Ammon's horn (tissue), 1 donor: ENCODE measurements at places on chromosomes 12 and 14.
A peak's percentile ranks its signal among the peaks of the same experiment; 100 is the strongest.

DNA sequence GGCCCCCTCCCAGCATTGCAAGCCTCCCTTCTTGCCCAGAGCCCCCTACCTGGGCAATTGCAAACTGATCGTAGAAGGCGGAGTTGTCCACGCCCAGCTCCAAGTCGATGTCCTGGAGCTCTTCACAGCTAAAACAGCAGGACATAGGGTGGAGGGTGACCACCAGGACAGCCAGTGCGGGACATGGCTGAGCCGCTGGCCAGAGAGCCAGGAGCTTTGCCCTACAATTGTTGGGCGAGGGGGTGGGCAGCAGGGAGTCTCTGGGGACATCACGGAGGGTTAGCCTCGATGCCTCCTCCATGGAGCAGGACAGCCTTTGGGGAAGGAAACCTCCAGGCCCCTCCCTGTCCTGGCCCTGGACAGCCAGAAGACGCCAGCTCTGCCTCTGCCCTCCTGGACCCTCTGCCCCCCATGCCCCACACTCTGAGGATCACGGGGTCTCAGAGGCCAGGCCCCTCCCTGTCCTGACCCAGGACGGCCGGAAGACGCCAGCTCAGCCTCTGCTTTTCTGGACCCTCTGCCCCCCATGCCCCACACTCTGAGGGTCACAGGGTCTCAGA, 9.4 kb downstream of the TMEM179 start:
- no peak for DNase-seq

DNA sequence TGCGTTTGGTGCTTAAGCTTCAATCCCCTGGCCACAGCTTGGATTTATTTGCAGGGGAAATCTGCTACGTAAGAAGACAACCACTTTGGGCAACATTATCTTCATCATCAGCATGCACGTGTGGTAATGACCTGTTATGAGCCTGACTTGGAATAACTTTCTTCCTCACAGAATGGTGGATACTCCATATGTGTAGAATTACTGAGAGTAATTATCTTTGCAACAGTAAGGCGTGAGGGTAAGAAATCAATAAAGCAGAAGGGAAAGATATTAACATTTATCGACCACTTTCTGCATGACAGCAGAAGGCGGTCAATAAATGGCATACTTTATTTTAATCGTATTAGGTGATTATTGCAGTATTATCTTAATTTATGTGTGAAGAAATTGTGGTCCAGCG, 152.7 kb downstream of the RGS6 start:
- no peak for DNase-seq

- DNase-seq: peak; percentile 60
Measured at GRCh38 chr12:3604748-3605586, 114.0 kb downstream of the PRMT8 start.

GRCh38 chr12:43009846-43010240, 420.3 kb upstream of the PRICKLE1 start:
- DNase-seq: no peak

- DNase-seq: no peak
Measured at GRCh38 chr14:88765130-88765529, 27.6 kb downstream of the EML5 start.

DNA sequence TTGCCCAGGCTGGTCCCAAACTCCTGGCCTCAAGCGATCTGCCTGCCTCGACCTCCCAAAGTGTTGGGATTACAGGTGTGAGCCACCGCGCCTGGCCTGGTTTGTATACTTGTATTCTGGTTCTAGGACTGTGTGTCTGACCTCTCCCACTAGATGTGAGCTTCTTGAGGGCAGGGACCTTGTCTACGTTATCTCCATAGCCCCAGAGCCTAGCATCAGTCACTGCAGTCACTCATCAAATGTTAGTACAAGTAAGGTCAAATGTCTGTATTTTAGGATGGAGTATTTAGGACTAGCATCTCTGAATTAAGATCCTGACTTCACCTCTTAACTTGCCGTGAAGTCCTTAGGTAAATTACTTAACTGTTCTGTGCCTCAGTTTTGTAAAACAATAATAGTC, 2.9 kb downstream of the RILPL2 start:
- no peak for DNase-seq

- no peak for DNase-seq
Measured at GRCh38 chr14:91048676-91049075, 11.8 kb downstream of the RPS6KA5 start.

GRCh38 chr14:37869633-37870032, 274.2 kb downstream of the TTC6 start:
- DNase-seq: no peak

- no peak for DNase-seq
Measured at GRCh38 chr12:128578045-128578444, 245.7 kb downstream of the SLC15A4 start.

DNA sequence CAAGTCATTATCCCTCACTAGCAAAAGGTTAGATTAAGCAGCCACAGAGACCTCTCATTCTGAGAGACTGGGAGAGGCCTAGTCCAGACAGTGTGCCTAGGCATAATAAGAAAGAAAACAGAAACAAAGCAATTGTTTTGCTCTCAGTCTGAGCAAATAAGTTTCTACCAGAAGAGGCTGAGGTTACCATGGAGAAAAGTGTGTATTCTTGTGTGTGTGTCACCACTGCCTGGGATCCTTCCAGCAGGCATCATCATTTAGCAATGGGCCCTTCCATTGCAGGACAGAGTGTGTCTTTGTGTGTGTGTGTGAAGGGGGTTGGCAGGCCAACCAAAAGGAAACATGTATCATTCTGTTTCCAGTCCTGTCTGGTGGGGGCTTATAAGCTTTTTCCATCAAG, 3.7 kb downstream of the EFS start:
- peak; percentile 68 for DNase-seq

DNA sequence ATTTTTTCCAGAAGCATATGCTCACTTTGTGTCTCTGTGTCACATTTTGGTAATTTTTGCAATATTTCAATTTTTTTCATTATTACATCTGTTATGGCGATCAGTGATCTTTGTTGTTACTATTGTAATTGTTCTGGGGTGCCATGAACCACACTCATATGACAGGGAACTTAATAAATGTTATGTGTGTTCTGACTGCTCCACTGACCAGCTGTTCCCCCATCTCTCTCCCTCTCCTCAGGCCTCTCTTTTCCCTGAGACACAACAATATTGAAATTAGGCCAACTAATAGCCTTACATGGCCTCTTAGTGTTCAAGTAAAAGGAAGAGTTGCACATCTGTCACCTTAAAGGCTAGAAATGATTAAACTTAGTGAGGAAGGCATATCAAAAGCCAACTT, 46.0 kb downstream of the SCN8A start:
- no peak for DNase-seq

DNA sequence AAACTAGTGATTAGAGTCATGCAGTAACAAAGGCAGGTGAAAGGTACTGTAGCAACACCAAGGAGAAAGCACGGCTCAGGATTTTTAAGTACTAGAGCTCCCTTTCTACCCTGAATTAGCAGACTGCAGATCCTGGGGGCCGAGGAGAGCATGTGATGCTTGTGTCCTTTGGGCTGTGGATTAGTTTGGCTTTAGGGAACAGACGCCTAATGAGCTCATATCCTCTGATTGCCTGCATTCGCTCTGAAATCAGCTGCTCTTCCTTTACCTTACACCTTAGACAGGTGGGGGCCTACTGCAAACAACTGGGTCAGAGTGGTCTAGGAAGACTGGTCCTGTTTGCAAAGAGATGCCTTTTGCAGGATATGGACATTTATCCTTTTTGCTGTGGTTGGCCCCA, 2.2 kb downstream of the PIP4K2C start:
- DNase-seq: no peak

GRCh38 chr12:108666401-108666881, 32.7 kb upstream of the SELPLG start:
- peak; percentile 61 for DNase-seq

DNA sequence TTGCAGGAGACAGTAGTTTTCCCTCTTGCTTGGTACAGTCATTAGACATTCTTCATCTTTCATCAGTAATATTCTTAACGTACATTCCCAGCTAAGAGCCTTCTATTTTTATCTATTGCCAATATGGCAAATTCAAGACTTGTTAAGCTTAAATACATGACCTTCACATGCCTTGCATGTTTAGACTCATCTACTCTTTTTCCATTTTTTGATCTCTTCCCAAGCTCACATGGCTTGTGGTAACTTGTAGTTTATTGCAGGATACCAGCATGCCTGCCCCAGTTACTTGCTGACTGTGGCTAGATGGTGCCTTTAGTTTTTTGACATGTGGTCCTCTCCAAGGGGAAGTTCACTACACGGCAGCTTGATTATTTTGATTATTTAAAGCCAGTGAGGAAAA, 729.0 kb downstream of the SLC6A15 start:
- DNase-seq: no peak

DNA sequence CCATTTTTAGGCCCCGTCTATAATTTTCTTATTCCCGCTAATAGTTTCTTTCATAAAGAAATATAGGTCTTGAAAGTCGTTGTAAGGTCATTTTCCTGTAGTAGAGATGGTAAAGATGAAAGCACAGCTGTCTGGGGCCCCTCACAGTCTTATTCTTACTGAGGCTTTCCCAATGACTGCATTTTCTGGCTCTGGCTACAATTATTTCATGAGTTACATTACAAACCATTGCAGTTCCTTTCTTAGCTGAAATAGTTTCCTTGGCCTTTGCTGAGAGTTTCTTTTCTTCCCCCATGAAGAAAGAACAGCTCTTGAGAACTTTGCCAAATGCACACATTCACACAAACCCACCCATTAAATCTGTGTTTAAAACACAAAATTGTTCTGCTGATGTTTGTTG, 113.0 kb downstream of the DYRK2 start:
- DNase-seq: no peak

- DNase-seq: peak; percentile 58
Measured at GRCh38 chr12:121811434-121812319, 7.9 kb downstream of the SETD1B start.

- no peak for DNase-seq
Measured at GRCh38 chr14:95185767-95186392, 28.6 kb upstream of the DICER1 start.

GRCh38 chr14:74710480-74710879, 2.4 kb downstream of the AREL1 start:
- DNase-seq: no peak

- no peak for DNase-seq
Measured at GRCh38 chr12:42486407-42486806, 103.1 kb downstream of the PRICKLE1 start.

GRCh38 chr14:60348211-60348610, 99.2 kb downstream of the PPM1A start:
- no peak for DNase-seq

DNA sequence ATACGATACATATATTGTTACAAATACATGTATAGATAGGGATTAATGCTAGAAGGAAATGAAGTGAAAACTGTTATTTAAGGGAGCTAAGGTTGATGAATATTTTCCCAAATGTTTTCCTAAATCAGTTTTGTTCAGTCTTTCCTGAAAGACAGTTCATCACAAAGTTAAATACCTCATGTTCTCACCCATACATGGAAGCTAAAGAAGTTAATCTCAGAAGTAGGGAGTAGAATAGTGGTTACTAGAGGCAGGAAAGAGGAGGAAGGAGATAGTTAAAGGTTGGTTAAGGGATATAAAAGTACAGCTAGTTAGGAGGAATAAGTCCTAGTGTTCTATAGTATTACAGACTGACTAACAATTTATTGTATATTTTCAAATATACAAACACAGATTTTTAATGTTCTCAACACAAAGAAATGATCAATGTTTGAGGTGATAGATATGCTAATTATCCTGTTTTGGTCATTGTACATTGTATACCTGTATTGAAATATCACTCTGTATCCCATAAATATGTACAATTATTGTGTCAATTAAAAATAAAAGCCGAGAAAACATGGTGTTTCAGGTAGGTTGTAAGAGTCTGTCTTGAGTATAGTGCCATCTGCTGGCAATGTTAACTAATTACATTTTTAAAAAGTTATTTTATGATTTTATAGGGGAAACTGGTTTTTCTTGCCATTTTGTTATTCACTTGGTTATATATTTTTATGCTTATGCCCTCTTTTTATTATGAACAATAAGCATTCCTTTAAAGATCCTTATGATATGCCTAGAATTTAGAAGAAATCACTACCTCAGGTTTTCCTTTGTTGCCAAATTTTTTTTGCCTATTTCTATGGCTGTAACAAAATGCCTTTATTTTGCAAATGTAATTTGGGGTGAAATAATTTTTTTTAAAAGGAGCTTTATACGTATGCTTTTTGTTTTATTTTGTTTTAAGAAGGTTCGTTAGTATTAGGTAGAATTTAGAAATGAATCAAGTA, 26.9 kb downstream of the ZDHHC17 start:
- DNase-seq: no peak

- DNase-seq: no peak
Measured at GRCh38 chr12:120118321-120119061, 1.9 kb upstream of the RAB35 start.

DNA sequence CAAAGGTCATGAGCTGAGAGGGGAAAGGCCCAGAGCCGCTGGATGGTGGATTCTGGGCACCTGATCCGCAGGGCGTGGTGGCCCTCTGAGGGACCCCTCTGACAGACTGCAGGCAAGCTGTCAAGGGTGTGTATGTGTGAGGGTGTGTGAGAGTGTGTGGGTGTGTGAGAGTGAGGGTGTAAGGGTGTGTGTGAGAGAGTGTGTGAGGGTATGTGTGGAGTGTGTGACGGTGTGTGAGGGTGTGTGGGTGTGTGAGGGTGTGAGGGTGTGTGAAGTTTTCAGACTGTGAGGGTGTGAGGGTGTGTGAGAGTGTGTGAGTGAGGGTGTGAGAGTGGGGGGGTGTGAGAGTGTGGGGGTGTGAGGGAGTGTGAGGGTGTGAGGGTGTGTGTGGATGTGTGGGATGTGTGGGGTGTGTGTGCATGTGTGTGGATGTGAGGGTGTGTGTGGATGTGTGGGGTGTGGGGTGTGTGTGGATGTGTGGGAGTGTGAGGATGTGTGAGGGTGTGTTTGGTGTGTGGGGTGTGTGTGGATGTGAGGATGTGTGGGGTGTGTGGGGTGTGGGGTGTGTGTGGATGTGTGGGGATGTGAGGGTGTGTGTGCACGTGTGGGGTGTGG, 156.7 kb downstream of the TMEM121 start:
- no peak for DNase-seq
